ENCODE measurements at places on chromosomes 6 and 20.

DNA sequence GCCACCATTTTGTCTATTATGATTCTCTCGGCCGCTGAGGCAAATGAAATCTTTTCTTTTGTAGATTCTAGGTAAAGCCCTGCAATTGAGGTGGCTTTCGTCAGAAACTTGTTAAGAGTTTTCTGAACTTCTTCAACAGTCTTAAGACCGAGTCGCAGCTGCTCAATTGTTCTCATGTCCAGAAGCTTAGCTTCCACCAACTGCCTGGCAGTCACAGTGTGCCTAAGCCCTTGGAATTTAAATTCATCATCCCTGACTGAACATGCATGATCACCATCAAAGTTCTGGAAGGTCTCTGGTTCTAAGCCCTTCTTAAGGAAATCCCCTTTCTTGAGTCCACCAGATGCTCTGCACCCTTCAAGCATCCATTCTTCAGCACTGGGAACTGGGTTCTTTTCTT lies 25.7 kb downstream of the DST start:
- DNase-seq, result no peak

- no peak for DNase-seq
Measured at GRCh38 chr20:17889226-17889625, 79.4 kb downstream of the SNX5 start.

GRCh38 chr20:61968036-61968810 lies 97.5 kb downstream of the TAF4 start:
- DNase-seq, result no peak

DNA sequence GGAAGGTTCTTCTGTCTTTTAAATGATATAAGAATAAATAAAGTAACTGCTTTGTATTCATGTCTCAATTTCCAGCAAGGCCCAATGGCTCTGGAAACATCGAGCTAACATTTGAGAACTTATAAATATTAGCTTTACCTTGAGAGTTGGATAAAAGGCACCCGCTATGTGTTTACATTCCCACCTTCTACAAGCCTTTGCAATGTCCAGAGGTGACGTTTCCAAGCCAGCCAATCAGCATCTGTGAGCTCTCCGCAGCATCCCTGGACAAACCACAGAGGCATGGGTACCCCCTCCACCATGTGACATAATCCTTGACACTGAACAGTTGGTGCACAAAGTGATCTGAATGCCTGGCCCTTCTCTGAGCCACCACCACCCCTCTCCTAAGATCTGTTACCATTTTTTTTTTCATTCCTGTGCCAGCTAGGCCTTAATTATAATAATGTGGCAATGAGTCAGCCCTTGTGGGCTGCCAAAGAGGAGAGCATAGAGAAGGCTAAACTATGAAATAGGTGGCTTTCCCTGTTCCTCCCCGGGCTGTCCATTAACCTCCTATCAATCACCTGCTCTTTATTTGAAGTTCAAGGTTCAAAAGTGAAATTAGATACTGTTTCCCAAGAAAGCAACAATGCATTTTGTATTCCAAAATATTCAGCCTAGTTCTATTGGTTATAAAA lies 4.1 kb downstream of the CBLN4 start:
- DNase-seq, result no peak

GRCh38 chr20:50668798-50669197 lies 22.5 kb downstream of the RIPOR3 start:
- no peak for DNase-seq

GRCh38 chr20:21509597-21510371 lies 4.1 kb downstream of the NKX2-2 start:
- no peak for DNase-seq

GRCh38 chr6:49776444-49776843 lies 10.6 kb downstream of the PGK2 start:
- DNase-seq, result no peak
